ENCODE measurements at places on chromosomes 7 and 10.

DNA sequence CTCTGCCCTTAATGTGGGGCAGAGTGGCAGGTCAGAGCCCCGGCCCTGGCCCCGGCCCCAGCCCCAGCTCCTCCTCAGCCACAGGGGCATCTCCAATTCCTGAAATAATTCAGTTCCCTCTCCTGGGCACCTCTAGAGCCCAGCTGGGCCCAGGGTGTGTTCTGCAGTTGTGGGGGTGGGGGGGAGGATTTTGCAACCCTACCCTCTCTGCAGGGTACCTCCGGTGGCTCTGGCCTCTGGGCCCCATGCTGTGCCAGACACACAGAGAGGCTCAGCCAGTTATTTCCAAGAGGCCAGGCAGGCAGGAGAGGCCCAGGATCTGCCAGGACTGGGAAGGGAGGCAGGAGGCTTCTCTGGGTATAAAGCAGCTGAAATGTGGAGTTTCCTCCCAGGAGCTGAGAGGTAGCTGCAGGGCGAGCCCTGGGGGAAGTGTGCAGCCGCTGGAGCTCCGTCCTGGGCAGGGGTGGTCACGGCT lies 47.9 kb downstream of the PWWP2B start:
- no peak for DNase-seq

GRCh38 chr7:135188298-135188984 lies 17.9 kb upstream of the CYREN start:
- DNase-seq = no peak

GRCh38 chr10:76301950-76302349 lies 870.5 kb downstream of the LRMDA start:
- DNase-seq = peak; percentile 15

GRCh38 chr10:78605800-78606350 lies 462.9 kb upstream of the ZMIZ1 start:
- DNase-seq = no peak

GRCh38 chr7:28840592-28840995 lies 117.5 kb downstream of the TRIL start:
- DNase-seq = no peak

DNA sequence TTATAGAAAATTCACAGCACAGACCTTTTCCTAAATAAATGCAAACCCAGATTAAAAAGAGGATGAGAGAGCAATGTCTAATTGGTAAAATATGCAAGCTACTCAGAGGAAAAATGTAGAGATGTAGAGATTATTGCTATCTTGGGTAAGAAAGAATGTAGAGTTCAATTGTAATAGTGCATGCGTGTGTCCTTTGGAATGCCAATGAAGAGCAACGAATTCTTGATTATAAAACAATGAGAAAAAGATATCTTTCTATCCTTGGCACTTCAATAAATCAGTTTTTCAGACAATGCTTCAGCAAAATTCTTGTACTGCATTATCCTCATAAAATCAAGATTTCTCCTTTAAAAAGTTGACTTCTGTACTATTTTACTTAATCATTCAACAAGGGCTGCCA lies 50.9 kb downstream of the SEMA3D start:
- DNase-seq = no peak

DNA sequence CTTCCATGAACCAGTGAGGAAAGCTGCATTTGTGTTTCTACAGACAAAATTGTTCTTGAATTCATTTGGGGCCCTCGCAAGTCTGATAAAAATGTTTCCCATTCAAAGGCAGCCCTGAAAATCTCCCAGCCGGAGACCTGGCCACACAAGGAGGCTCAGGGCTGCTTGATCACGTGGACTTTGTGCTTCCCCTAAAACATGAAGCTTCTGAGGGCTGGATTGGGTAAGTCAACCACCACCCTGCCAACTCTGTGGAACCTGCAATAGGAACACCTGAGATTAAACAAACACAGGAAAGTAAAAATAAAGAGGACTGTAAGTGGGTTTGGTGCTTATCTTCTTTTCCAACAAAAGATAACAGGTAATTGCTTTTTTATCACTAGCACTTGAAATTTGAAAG lies 133.8 kb downstream of the C10orf90 start:
- no peak for DNase-seq

- DNase-seq = no peak
These were observed 70.1 kb downstream of the RNF133 start for GRCh38 chr7:122628651-122629411.

GRCh38 chr10:36051500-36051991 lies 409.4 kb upstream of the FZD8 start:
- no peak for DNase-seq

GRCh38 chr10:60908031-60908430 lies 36.0 kb downstream of the RHOBTB1 start:
- no peak for DNase-seq

DNA sequence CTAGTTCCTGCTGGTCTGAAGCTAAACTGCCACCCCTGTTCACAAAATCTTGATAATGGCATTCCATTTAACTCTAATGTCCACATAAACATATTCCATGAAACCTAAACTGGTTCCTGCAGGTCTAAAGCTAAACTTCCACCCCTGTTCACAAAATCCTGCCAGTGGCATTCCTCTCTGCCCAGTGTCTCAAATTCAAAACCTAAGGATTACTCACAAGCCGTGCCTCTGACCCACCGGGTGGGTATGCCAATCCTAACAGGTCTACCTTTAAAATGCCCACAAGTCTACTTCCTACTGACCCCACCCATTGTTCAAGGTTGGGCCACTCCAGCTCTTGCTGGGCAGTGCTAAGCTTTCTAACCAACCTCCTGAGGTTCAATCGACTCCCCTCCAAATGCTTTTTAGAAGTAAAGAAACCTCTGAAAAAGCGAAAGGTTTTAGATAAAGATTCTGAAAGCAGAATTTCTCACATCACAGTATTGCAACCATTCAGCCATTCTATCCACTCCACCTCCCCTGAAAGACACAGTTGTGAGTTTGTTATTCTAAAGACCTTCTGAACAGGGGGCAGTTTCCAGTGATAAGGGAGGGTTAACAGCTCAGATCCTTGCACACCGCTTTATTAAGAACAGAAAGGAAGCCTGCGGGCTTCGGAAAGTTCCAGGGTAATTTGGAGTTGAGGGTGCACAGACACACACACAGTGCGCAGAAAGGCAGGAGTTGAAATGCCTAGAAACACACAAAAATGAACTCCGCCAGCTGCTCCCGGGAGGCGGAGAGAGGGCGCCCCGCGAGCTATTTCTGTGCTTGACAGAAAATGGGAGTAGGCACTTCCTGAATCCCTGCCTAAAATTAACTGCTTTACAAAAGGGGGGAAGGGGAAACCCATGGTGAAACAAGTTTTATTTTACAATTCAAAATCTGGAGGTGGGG lies 87.7 kb downstream of the TNS3 start:
- DNase-seq = no peak
